ENCODE measurements at places on chromosomes 5 and 9. TPM values are rescaled to one million over a fixed set of nuclear protein-coding genes. Genes with fewer than 3 reads are reported as not detected.

DNA sequence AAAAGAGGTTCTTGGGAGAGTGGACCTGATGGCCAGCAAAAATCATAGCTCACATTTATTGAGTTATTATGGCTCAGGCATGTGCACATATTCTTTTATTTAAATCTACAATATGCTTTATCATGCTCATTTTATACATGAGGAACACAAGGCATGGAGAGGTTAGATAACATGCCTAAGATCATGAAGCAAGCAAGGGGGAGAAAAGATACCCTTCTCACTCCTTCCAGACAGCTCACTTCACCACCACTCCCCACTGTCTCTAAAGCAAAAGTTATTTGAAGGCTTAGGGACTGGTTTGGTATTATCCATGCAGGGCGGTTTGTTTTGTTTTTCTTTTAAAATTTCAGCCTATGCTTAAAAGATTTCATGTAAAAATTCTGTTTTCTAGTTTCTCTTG, 59.0 kb upstream of the PDE8B start:
- DNase-seq = no peak

GRCh38 chr9:123353984-123354591, 1.9 kb upstream of the CRB2 start:
- no peak for DNase-seq

NKD2 gene
- total RNA-seq = 0.13 TPM

ASB6 gene
- 19.6 TPM for total RNA-seq

DNA sequence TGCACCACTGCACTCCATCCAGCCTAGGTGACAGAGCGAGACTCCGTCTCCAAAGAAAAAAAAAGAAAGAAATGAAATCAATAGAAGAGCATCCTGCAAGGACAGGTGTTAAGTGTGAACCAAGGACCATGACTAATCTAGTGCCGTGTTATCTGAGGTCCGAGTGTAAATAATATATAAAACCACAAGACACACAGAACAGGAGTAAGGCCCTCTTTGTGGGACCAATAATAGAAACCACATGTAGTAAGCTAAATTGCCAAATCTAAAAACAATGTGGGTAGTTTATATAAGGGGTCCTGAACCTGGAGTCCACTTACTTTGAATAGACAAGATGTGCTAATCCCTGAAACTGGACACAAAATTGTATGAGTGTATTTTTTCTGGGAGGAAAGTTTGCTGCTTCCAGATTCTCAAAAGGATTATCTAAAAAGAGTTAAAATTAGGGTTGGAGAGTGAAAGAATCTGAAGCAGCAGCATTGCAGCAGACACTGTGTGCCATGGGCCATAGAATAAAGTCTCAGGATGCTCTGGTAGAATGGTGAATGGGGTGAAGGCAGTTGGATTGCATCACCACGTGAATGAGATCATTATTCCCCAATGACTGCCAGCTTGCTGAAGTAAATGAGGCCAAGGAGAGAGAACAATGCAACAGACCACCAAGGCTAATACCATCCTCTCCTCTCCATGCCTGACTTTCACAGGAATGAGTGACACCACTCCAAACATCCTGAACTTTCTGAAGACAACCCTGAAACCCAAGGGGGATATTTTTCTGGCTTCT, 222.7 kb downstream of the DCP2 start:
- DNase-seq = no peak

GRCh38 chr9:69443178-69443577, 118.2 kb downstream of the ENTREP1 start:
- DNase-seq = no peak

- no peak for DNase-seq
Observed at GRCh38 chr5:958701-959571, 49.7 kb upstream of the NKD2 start.

PHYHD1 gene
- 0.20 TPM for total RNA-seq

FUT7 gene
- total RNA-seq = not detected

- no peak for DNase-seq
Observed at GRCh38 chr5:134097211-134097749, 17.2 kb upstream of the TCF7 start.

DNA sequence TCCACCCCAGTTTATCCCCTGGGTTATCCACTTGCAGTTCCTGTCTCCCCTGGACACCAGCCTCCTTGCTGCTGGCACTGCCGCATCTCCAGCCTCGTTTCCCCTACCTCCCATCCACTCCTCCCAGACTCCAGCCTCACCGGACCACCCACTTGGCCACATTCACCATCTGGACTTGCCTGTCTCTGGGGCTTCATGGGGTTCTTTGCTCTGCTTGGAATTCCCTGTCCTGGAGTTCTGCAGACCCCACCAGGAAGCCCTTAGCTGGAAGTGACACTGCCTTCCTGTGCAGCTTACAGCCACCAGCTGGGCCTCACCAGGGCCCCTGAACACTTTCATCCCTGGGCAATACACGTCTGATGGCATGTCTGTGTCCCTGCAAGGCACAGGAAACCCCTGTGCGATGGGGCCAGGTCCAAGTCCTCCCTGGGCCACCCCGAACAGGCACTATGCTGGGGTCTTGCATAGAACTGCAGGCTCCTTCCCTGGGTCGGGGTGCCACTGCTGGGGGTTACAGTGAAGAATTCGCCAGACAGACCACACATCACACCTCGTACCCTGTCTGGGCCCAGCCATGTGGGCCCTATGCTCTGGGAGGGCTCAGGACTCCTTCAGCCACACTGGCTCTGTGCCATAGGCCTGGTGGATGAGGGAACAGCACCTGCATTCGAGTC, 3.0 kb downstream of the FLT4 start:
- no peak for DNase-seq

DNA sequence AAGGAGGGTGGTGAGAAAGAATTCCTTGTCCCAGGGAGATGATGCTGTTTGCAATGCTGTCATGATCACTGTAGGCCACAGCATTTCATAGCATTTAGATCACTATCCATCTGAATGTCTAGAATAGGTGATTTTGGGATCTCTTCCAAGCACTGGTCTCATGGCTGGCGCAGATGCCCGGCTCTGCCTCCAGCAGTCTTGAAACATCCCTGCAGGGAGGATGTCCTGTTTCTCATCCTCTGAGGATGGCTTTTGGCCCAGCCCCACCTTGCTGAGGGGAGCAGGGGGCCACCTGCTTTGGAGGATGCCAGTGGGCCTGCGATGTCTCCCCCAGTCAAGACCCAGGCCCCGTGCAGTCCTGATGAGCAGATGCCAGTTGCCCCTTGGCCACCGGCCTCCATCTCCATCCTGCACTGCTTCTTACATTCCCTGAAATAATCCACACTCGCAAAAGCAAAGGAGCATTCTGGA, 63.5 kb upstream of the GARNL3 start:
- DNase-seq = no peak

DNA sequence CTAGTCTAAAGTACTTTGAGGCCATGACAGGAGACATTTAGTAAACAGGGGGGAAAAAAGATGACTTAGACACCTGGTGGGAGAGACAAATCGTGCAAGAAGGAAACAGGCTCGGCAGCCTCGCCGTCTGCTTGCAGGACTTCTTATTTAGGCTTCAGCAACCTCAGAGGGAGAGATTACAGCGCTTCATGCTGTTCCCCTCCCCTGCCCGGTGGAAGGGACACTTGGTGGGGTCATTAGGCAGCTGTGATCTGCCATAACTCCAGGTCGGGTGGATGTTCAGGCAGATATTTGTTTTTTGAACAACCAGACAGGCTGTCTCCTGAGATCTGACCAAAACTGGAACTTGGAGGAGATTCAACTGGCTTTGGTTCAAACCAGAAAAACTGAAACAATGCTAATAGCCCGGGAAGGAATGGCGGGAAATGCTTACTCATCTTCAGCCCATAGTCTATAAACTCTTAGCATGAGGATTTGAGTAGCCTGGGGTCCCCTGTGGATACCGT, 38.1 kb upstream of the CD180 start:
- peak; percentile 75 for DNase-seq

DNA sequence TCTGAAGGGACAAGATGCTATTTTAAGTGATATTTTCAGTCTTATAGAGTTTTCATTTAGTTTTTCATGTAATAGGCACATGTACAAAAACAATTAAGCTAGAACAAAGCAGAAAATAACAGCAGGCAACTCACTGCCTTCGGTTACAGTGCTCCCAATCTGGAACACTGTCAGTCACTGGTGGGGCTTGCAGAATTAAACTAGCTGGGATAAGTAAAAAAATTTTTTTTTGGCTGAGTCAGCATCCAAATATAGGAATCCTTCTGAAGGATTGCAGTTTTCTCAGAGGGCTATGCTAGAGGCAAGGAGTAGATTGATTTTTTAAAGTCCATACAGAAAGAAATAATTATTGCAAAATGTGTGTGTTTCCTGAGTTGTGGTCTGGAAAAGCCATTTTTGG, 250.2 kb upstream of the RFX3 start:
- no peak for DNase-seq

GRCh38 chr5:134240421-134240962, 14.6 kb upstream of the PPP2CA start:
- no peak for DNase-seq

DNA sequence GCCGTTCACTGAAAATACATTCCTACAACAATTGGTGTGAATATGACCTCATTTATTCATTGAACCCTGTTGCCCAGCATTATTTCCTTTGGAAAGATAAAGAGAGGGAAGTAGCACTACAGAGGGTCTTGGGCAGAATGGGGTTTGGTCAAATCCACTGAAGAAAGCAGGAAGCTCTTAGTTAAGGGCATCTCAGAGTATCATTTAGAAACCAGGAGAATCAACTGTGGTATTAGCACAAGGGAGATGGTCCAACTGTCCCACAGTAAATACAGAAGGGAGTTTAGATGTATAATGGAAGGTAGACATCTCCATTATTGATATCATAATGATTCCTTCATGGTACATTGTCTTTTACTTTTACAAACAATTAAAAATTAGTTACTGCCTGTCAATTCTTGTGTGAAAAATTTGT, 47.1 kb downstream of the LIX1 start:
- no peak for DNase-seq

SAXO1 gene
- under 0.01 TPM for total RNA-seq

DNA sequence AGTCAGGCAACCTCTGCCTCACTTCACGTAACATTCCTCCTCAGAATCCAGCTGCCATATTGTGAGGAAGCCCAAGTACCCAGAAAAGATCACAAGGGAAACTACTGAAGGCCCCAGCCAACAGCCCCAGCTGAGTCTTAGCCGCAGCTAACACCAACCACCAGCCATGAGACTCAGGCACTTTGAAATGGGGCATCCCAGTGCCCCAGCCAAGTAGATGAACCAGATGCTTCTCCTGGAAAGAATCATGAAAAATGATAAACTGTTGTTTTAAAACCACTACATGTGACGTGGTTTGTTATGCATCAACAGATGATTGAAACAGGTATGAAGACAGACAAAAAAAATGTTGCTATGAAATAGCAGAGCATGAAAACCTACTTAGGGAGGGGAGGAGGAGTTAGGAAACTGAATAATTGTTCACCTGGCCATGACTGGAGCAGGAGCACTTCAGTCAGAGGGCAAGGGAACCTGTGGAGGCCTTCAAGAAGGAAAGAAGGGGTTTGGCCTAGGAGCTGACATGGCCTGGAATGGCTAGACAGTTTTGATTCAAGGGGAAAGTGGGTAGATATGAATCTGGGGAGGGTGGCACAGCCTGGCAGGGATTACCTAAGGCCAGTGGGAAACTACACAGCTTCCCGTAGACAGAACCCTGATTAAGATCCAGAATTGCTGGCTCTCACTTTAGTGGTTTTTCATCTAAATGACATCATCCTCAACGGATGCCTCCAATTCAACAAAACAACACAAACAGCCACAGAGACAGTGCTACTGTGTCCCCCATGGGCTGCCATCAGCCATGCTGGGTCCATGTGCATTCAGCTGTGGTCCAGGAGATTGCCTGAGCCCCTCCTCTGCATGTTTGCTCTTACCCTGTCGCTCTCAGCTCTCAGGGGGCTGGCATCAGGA, 211.6 kb downstream of the SYK start:
- DNase-seq = no peak

DNA sequence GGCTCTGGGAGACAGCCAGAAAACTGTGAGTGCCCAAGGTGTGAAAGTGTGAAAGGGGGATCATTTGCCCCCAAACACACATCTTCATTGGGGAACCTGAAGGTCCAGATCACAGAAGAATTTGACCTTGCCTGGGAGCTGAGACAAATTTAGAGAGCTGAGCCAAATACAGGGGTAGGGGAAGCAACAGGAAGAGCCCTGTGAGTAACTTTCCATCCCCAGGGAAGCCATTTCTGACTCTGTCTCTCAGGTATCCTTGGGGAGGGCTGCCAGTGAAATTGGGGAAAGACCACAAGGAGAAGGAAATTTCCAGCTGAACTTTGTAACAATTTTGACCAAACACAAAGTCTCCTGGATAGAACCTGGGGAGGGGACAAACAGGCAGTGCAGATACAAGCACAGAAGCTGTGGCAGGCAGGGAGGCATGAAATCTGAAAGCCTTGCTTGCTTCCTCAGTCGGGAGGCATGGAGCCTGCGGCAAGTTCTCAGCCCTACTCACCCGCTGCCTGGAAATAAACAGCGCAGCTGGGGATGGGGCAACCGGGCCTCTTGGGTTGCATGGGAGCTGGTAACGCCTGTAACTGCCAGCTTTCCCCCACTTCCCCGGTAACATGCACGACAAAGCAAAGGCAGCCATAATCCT, 31.5 kb upstream of the ZCCHC9 start:
- no peak for DNase-seq

PRPF4 gene
- total RNA-seq = 42.8 TPM

ARSK gene
- total RNA-seq = 7.5 TPM

HTR4 gene
- not detected for total RNA-seq

GRCh38 chr5:59891962-59892643, 1.4 kb downstream of the PDE4D start:
- no peak for DNase-seq

OBP2B gene
- total RNA-seq = not detected

GRCh38 chr5:392431-392988, 50.5 kb upstream of the EXOC3 start:
- no peak for DNase-seq

NUTM2F gene
- total RNA-seq = not detected

TMEM232 gene
- 0.39 TPM for total RNA-seq

RLN2 gene
- total RNA-seq = 0.35 TPM

SGCD gene
- total RNA-seq = not detected

DNA sequence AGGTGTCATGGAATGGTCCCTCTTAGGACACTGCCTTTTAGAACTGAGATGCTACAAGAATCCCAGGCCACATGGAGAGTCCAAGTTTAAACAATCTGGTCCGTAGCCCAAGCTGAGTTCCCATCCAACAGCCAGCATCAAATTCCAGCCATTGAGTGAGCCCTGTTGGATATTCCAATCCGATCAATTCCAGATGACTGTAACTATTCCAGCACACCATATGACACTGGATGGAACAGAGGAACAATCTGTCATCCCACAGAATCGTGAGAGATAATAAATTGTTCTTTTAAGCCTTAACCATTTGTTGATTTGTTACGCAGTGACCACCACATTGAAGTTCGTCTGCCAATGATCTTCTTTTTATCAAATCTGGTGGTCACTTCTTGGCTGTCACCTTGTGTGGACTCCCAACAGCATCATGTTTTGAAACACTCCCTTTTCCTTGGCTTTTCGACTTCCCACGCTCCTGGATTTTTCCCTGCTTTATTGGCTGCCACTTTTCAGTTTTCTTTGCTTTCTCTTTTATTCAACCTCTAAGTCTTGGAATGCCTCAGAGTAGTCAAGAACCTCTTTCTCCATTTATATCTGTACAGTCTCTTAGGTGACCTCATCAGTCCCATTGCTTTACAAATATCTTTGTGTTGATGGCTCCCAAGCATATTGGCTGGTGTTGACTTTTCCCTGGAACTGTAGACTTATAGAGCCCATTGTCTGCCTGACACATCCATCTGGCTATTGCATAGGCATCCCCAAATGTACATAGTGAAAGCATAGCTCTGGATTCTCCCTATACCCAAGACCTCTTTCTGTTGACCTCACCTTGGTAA, 46.1 kb downstream of the TNFSF15 start:
- DNase-seq = no peak

- no peak for DNase-seq
Observed at GRCh38 chr5:38473008-38473407, 83.4 kb downstream of the LIFR start.

GRCh38 chr5:56262279-56262678, 29.1 kb upstream of the ANKRD55 start:
- no peak for DNase-seq
